ENCODE measurements at places on chromosomes 4 and X.

DNA sequence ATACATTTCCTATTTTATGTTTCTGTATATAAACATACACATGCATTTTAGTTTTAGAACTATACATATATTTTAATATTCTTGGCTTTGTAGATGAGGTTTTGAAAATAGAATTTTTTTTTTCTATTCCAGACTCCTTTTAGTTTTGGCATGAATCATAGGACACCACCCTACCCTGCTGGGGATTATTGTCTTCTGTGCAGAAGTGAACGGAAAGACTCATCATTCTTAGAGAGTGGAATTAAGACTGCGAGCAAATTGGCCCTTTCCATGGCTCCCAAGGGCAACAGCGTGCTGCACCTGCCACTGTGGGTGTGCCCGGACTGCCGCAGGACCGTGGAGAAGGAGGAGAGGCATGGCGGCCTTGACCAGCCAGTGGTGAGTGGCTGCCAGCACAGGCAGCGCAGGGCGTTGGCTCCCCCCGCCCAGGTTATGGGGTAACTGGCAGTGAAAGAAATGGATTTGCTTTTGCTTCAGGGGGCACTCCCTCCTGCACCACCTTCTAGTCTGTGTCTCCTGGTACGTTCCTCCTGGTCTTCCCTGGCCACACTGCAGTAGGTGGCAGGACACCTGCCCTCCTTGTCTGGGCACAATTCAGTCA lies 59.6 kb downstream of the FAM193A start:
- DNase-seq: no peak

- no peak for DNase-seq
These were observed 107.3 kb upstream of the RAI2 start for GRCh38 chrX:17968367-17968766.

GRCh38 chr4:74920704-74921103 lies 12.2 kb upstream of the PARM1 start:
- no peak for DNase-seq

DNA sequence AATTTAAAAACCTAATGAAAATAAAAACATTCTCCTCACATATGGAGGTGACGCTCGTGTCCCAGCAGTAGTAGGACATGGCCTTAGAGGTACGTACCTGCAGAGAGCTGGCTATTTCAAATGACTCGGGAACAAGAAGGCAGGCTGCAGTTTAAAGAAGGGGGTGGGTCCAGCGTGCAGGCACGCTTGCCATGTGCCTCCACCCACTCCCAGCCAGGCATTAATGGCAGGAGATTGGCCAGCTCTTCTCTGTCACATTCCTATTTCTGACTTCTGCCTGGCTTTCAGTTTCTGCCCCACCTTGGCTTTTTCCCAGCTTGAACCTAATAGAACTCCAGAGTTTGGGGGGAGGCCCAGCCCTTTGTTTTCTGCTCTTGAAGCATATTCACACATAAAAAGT lies 17.2 kb downstream of the PDHA1 start:
- DNase-seq: no peak
